Right atrium auricular region (tissue), 2 donors: ENCODE measurements at places on chromosomes 6 and 20. TPM values are rescaled to one million over a fixed set of nuclear protein-coding genes. Genes with fewer than 3 reads are reported as not detected.

GRCh38 chr6:149771925-149772324, 22.4 kb downstream of the PCMT1 start:
- no peak for DNase-seq

DNA sequence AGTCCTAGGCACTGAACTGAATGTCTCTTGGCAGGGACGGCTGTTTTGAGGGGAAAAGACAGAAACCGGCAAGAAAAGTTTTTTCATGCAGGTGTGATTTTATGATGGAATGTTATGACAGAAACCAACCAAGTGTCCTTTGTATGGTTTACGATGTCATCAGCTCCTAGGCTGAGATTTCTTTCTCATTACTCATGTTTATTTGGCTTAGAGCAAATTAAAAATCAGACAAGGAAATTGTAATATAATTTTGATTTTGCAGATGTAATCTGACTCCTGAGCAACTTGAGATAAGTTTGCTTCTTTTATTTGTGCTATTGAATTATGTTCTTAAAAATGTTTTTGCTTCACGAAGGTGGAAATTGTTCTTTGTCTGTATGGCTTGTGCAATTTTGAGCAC, 58.8 kb upstream of the MAP3K7 start:
- no peak for DNase-seq

DNA sequence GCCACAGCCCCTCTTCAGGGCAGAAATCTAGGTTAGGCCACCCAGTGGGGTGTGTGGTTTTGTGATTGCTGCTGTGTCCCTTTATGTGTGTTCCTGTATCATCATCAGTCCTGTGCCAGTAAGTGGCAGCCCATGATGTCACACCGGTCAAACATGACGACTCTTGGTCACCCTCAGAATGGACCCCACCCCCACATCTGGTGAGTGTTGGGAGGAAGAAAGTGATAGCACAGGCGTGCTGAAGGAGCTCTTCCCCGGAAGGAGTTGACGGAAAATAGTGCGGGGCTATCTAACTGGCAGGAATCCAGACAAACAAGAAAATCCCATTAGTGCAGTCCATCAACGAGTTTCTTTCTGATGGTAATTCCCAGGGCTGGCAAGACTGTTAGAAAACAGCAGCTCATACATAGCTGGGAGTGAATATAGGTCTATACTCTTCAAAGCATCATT, 33.4 kb upstream of the IL17A start:
- no peak for DNase-seq

DNA sequence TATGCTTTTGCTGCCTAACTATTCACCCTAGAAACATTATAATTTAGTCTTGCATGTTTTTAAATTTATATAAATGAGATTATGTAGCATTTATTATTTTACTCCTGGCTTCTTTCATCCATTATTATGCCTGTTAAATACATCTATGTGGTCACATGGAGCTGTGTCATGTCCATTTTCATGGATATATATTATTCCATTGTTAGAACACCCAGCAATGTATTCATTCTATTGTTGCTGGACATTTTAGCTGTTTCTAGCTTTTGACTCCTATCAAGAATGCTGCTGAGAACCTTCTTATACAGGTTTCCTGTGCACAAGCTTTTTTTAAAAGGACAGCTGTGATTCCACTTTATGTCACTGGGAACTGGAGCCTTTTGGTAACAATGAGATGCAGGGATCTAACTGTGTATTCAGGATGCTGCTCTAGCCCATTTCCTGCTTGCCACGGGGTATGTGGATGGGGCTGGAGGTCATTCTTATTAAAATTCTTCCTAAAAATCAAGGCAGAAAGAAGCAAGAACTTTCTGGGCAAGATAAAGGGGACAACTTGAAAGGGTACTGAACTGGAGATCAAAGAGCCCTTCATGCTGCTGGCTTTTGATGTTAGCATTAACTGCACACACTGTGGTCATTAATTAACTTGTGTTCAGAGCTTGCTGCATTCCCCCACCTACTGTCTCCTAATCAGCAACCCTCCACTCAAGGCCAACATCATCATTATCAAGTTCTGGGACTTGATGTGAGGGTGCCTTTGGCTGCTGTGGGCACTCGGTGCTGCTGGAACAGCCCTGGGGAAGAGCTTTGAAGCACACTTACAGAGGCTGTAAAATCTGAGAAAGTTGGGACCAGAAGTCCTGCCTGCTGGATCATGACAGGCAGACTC, 96.6 kb upstream of the AKIRIN2 start:
- DNase-seq, result no peak

DNA sequence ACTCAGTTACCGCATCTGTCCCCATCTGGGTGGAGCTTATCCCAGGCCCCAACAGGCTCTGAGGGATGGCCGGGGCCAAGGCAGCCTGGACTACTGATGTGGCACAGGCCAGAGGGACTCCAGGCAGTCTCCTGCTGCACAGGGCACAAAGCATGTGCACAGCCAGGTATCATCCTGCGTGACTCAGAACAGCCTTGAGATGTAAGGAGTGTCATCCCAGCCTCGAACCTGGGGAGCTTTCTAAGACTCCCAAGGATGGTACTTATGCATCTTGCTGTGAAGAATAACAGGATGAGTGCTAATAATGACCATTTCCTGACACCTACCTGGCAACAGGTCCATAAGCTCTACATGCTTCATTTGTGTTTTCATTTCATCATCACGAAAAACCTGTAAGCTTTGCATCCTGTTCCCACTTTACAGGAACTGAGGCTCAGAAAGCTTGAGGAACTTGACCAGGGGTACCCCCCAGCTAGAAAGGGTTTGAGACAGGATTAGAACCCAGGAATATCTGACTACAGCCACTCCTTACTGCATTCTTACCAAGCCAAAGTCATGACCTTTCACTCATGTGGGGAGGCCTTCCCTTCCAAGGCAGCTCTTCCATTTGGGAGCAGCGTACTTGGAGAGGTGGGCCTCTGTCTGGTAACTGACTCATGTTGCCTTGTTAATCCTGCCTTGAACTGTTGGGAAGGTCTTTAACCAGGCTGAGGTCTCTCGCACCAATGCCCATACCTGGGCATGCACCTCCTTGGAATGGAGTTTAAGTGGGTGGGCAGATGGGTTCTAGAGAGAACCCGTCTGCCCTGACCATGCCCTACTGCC, 1.9 kb downstream of the TRIB3 start:
- DNase-seq, result no peak

Gene C6orf52
- not detected for total RNA-seq

Gene BACH2
- 2.2 TPM for total RNA-seq

Gene FLRT3
- total RNA-seq, result 2.3 TPM

Gene BMP6
- total RNA-seq, result 10.4 TPM

Gene LPA
- not detected for total RNA-seq
